A172 (cell line): ENCODE measurements at places on chromosomes 12 and 14.

DNA sequence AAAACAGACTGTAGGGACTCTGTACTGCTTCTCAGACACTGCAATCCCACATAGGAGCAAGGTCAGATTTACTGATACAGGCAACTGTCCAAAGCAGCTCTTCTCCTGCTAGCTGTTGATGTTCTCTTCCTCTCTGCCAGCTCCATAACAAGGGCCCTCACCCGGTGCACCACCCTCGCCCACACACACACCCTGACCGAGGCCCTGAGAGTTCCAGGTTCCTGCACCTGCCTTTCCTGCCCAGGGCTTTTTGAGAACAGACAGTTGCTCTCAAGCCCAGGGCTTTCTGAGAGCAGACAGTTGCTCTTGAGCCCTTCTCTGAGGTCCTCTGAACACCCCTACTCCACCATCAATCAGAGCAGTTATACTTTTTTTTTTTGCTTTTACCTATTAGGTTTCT, 233.8 kb upstream of the GARIN6 start:
- DNase-seq, result no peak

DNA sequence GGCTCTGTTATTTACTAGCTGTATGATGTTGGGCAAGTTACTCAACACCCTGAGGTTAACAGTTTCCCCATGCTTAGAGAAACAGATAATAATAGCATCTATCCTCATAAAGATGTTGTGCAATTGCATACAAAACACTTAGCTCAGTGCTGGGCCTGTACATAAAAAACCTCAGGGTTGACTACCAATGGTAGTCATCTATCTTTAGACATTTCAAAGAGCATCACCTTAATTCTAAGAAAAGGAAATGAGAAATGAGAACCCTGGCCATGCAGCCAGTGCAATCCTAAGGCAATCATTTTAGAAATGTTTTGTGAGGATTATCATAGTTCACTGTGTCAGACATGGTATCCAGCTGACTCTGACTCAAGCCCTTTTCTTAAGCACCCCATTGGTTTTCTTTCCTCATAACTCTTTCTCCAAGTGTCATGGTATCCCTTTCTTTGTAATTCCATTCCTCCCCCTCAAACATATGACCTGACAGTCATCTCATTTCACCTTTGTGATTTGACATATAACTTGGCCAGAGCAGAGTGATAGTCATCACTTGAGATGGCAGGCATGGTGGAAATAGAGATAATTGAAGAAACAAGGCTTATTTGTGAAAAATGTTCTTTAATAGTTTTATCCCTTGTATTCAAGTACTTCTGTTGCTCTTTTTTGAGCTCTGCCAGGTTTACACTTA, 29.5 kb upstream of the OSBPL8 start:
- DNase-seq, result peak; percentile 22

- DNase-seq, result no peak
Measured at GRCh38 chr12:124497658-124498057, 69.8 kb downstream of the NCOR2 start.

DNA sequence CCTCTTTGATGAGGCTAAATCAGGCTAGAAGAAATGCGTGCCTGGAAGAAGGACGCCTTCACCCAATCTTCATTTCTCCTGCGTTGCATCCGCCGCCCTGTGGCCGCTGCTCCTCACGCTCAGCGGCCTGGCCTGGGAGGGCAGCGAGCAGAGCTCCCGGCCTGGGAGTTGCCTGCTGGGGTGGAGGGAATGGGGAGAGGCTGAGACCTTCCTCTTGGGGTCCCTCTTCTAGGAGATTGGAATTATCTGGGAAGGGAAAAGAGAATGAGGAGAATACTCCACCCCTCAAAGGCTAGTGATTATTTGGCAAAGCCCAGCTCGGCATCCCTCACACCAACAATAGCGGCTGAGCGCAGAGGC, 2.4 kb upstream of the HOXC12 start:
- DNase-seq, result no peak

GRCh38 chr12:2212971-2213869, 160.4 kb downstream of the CACNA1C start:
- DNase-seq, result no peak

GRCh38 chr12:49369411-49370145, 2.3 kb downstream of the SPATS2 start:
- peak; percentile 10 for DNase-seq
